ENCODE measurements at places on chromosomes 2 and 18. TPM values are rescaled to one million over a fixed set of nuclear protein-coding genes. Genes with fewer than 3 reads are reported as not detected.

MC5R gene
- total RNA-seq: not detected

DNA sequence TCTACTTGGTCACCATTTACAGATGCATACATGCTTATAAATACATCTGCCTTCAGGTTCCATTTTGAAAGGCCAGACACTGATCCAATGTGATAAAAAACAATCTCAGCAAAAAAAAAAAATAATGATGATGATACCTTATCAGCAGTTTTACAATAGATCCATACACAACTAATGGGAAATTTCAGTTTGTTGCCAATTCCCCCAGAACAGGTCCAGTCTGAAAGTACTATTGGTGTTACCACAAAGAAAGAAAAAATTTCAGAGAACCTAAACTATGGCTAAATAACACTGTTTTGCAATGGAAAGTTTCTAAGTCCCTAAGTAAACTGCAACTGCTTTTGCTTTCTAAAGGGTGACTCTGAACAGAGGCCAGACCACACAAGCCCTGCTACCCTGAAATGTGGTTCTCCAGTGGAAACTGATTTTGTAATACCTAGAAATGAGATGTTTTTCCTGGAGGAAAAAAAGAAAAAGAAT is 54.1 kb downstream of the LPIN2 start:
- H3K36me3 ChIP-seq: no peaks in the 10 kb centered on the region
- H3K4me3 ChIP-seq: no peak overlapping the region
- peak overlapping the region; percentile 83 for H3K27ac ChIP-seq
- H3K27me3 ChIP-seq: no peaks in the 10 kb centered on the region
- peaks cover 42% of the 10 kb centered on the region for H3K4me1 ChIP-seq

POU3F3 gene
- total RNA-seq: not detected

DNA sequence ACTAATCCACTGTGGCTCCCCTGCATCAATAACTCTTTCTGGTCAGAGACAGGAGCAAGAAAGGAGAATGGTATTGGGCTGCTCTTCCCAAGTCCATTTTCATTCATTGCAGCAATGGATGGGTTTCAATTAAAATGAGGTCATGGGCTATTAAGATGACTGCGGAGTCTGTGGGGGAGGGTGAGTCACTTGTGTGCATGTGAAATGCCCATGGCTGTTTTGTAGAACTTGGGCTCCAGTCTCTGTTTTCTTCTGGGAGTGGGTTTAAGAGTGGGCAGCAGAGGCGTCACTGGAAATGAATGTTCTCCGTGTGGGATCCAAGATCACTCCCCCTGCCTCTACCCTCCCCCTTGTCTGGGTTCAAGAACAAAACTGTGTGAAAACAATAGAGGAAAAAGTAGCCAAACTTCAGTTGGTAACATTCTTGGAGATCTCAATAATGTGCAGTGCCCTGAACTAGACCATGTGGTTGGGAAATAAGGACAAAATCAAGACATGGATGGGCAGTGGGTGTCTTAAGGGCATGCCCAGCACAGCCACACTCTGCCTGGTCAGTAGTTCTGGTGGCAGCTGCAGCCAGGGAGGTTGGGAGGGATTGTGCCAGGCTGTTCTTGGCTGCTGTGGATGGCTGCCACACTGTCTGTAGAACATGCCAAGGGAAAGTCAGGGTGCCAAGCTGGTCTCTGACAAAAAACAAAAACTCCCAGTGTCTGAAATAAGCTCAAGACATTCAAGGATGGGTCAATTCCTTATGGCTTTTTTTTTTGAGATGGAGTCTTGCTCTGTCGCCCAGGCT is 68.2 kb upstream of the CXCR4 start:
- no peak overlapping the region for H3K4me3 ChIP-seq
- no peaks in the 10 kb centered on the region for H3K27me3 ChIP-seq
- no peaks in the 10 kb centered on the region for H3K36me3 ChIP-seq
- no peaks in the 10 kb centered on the region for H3K4me1 ChIP-seq
- no peak for DNase-seq
- no peak overlapping the region for H3K27ac ChIP-seq

DNA sequence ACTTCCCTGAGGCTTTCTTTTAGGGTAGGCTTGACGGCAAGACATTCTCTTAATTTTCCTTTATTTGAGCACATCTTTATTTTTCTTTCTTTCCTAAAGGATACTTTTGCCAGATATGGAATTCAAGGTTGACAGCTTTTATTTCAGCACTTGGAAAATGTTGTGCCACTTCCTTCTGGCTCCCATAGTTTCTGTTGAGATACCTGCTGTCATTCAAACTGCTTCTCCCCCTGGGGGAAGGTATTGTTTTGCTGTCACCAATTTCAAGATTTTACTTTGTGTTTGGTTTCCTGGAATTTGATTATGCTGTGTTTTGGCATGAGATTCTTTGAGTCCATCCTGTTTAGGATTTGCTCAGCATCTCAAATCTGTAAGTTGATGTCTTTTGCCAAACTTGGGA is 39.1 kb upstream of the TWIST2 start:
- no peak overlapping the region for H3K4me3 ChIP-seq
- DNase-seq: no peak
- no peak overlapping the region for H3K27ac ChIP-seq
- no peaks in the 10 kb centered on the region for H3K27me3 ChIP-seq
- H3K4me1 ChIP-seq: no peaks in the 10 kb centered on the region

DNA sequence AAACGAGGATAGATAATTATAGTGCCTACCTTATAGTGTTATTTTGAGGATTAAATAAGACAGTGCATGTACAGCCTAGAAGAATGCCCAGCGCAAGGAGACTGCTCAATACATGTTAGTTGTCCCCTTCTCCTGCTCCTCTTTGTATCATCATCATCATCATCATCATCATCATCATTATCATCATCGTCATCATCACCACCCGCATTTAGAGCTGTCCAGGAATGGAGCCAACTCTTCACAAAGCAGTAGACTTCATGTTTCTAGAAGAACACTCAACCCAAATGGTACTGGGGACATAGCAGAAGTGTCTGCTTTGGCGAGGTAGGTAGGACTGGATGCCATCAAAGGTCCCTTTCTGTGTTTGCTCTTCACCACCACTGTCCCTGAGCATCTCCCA is 116.0 kb downstream of the TRIM43 start:
- H3K36me3 ChIP-seq: no peaks in the 10 kb centered on the region
- DNase-seq: no peak
- no peak overlapping the region for H3K4me3 ChIP-seq
- H3K27ac ChIP-seq: no peak overlapping the region

DNA sequence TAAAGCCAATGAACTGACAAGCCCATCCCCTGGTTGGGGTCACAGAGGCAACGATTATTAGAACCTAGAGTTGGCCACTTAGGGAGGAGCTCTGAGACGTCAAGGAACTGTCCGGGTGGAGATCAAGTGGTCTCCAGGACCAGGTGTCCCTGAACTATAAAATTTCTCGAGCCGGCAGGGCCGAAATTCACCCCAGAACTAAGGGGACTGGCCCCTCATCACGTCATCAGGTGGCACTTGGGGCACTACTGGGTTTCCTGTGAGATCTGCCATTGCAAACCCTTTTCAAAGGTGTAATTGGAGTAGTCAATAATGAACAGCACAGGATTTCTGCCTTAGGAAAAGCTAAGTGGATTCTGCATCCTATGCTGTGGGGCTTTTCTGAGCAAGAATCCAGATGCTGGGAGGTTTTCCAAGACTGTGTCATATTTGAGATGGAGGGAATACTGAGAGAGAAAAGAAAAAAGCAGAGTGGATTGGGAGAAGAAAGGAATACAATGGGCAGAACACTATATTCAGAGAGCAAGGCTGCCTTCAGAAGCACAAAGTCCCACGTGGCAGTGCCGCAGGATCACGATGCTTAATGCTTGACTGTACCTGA is 113.6 kb downstream of the ALPK2 start:
- no peaks in the 10 kb centered on the region for H3K27me3 ChIP-seq
- no peaks in the 10 kb centered on the region for H3K36me3 ChIP-seq
- H3K27ac ChIP-seq: no peak overlapping the region
- H3K4me3 ChIP-seq: no peak overlapping the region

KANSL3 gene
- 50.1 TPM for total RNA-seq

- no peaks in the 10 kb centered on the region for H3K4me1 ChIP-seq
- DNase-seq: no peak
- no peak overlapping the region for H3K4me3 ChIP-seq
- H3K27ac ChIP-seq: no peak overlapping the region
- H3K36me3 ChIP-seq: no peaks in the 10 kb centered on the region
Measured at GRCh38 chr2:224293976-224294375, 107.9 kb downstream of the FAM124B start.

- no peaks in the 10 kb centered on the region for H3K27me3 ChIP-seq
- no peak for DNase-seq
- H3K27ac ChIP-seq: no peak overlapping the region
- no peak overlapping the region for H3K4me3 ChIP-seq
- H3K4me1 ChIP-seq: no peaks in the 10 kb centered on the region
Measured at GRCh38 chr2:79487399-79487798, 25.5 kb upstream of the CTNNA2 start.

HOXD1 gene
- 1.0 TPM for total RNA-seq

DNA sequence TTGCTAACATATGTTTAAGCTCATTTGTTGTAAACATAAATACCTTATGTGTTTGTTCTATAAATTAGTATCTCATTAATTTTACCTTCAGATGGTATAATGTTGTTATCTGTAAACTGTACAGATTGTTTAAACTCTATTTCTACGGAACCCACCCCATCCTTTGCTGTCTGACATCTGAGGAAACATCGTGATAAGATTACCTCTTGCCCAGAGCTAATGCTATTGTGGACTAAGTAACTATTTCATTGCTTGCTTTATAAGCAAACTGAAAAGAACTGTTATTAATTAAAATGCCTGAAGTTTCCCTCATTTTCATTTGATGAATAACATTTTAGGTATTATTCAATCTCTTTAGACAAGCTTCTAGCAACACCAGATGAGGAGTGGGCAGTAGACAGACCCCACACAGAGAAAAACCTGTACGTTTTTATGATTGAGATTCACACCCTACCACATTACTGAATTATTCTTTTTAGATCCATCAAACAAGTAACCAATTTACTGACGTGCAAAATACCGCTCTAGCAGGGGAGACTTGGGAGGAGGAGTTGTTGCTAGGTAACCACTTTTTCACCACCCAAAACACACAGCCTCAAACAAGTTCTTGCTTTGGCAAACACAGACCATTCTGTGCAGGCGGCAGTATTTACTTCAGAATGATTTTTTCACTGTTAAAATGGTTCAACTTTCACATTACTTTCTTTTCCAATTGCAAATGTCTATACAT is 1.9 kb upstream of the SYT4 start:
- H3K27ac ChIP-seq: no peak overlapping the region
- no peak overlapping the region for H3K4me3 ChIP-seq
- no peak for DNase-seq
- H3K27me3 ChIP-seq: no peaks in the 10 kb centered on the region

SGPP2 gene
- total RNA-seq: 13.1 TPM

DNA sequence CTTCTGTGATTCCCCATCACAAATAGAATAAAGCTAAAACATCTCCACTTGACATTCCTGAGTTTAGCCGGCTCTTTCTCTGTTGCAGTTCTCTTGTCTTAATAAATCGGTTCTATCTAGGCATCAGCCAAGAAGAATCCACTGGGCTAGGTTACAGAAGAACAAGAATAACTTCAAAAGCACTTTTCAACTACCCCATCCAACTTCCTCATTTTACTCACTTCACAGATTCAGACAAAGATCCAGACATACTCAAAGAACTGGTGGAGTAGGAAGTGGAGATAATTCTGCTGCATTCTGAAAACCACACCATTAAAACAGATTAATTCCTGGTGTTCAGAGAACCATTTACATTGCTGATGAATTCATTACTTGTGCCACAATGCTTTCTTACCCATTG is 9.6 kb upstream of the ALPK2 start:
- H3K27ac ChIP-seq: no peak overlapping the region
- no peak for DNase-seq
- no peak overlapping the region for H3K4me3 ChIP-seq
- H3K36me3 ChIP-seq: no peaks in the 10 kb centered on the region
- no peaks in the 10 kb centered on the region for H3K27me3 ChIP-seq
- H3K4me1 ChIP-seq: no peaks in the 10 kb centered on the region

Data from upper lobe of left lung (tissue), 6 donors.